ENCODE measurements at places on chromosomes 12 and 14.

DNA sequence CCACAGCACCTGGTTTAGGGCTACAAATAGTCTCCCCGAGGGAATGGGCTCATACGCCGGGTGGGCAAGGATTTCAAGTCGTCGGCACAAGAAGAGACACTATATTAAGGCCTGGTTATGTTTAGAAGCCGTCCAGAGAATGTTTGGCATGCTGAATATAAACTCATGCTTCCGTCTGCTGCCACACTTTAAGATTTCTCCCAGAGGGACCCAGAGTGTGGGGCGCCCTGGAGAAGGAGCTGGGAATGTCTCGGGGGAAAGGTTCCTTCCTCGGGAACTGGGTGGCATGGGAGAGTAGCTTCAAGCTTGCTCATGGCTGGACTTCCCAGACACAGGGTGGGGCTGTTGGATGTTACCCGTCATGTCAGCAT, 295.7 kb downstream of the CACNA1C start:
- no peak for DNase-seq

DNA sequence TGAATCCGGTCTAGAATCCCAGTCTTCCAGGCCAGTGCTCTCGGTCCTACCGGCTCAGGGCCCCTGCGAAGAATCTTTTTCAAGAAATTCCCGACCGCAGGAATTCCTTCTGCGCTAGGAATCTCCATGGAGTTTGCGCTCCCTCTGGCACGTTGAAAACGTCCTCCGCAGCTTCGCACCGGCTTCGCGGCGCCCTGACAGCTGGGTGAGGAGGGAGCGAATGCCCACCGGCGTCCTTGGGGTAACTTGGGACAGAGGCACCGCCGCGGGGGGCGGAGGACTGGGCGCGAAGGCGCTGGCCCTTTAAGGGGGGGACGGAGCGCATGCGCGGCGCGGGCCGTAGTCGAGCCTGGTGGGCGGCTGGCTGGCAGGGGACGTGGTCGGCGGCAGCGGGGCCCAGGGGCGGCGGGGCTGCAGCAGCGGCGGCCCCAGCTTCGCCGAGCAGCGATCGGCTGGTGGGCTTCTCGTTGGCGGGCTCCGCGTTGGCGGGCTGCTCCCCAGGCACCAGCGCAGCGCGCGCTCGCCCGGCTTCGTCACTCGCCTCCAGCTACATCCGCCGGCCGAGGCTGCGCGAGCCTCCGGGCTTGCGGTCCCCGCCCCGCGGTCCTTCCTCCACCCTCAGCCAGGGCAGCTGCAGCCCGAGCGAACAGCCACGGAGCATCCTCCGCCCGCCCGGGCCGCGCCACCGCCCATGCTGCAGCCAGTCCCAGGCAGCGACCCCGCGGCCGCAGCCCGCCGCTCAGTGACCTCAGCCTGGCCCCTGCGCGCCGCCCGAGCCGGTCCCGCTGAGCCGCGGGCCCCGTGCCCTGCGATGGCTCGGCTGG, at the start of gene VASH1:
TSS of gene VASH1 (plus strand) at position 333 of the 824 bp plus-strand sequence. CDS start 1,354 bp downstream, outside the sequence.
- peak; percentile 48 for DNase-seq

DNA sequence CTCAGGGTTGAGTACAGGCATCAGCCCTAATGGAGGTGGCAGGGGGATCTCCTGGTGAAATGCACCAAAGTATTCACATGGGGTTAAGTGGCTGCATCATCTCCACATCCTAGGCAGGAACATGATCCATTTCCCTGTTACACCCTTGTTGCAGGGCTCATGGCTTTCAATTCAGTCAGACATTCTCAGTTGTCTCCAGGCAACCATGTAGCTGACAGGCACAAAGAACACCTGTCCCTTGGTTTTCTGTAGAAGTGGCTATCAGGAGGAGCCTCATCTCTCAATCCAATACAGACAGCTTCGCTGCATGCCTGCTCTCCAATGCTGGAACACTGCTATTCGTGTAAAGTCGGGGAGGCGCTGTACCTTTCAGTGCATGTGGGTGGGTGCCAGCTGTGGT, 299.0 kb upstream of the FOXG1 start:
- no peak for DNase-seq

GRCh38 chr12:76976777-76977382, 88.5 kb downstream of the E2F7 start:
- DNase-seq: no peak

DNA sequence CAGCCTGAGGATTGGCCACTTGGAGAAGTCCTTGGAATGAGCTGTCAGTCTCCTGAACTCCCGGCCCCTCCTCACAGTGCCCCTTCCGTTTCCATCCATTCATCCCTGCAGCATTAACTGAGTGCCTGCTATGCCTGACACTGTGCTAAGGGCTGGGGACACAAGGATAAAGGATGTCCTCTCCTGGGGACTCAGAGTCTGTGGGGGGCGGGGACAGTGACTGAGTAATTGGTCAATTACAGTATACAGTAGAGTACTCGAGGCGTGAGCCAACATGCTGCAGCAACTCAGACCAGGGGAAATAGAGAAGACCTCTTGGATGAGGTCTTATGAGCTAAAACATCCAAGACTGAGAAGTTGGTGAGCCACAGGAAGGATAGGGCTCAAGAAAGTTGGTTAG, 43.4 kb upstream of the PWP1 start:
- no peak for DNase-seq

- peak; percentile 33 for DNase-seq
These were observed 9.2 kb downstream of the PHB2 start for GRCh38 chr12:6961278-6961694.

- DNase-seq: no peak
These were observed 958.9 kb downstream of the LRFN5 start for GRCh38 chr14:42565556-42565955.

GRCh38 chr14:88551980-88552431, 2.8 kb downstream of the PTPN21 start:
- DNase-seq: no peak

DNA sequence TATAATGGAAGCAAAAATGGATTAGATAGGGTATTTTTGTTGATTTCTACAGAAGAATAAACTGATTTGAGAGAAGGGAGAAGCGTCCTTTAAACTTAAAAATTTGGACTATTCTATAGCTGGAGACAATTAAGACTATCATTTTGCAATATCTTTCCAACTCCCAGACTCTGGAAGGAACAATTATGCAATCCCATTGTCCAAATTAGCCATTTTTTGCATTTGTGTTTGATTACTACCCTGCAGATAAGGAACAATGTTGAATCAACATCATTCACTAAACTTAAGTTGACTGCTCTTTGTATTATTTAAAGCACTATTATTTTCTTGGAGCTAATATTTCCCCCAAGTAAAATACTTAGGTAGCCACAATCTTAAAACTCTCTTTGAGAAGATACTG, 34.8 kb upstream of the SELPLG start:
- no peak for DNase-seq

GRCh38 chr12:2650261-2651067, 144.3 kb upstream of the FKBP4 start:
- no peak for DNase-seq

DNA sequence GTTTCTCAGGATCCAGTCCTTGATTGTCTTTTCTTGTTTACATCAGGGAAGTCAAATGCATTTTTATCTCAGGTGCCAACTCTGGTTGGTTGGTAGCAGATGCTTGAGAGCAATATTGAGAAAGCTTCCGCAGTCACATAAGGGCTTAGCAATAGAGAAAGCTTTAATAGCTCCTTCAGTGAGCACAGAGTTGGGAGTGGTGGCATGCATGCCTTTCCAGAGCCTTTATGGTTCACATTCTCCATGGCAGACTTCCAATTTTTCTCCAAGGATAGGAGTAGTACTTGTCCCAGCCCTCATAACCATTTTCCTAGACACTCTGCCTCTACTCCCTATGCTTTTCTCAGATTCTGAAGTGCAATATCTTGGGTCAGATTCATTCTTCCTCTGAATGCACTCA, 280.4 kb downstream of the AEBP2 start:
- peak; percentile 78 for DNase-seq

DNA sequence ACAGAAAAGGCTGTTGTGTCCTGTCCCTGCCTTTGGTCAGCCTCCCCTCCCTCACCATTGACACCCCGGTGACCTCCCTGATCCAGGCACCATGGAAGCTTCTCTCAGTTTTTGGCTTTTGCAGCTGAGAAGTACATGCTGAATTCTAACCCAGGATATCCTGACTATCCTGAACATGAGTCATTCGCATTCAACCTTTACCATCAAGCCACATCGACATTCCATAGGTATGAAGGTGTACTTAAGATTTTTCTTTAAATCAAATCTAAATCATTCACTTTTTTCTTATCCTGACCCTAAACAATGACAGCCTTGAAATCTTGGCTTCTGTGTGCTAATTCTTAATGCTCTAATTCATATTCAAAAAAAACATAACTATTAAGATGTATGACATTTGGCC, 8.7 kb upstream of the KRT78 start:
- DNase-seq: no peak

GRCh38 chr14:37048666-37049071, 123.7 kb downstream of the SLC25A21 start:
- DNase-seq: no peak

DNA sequence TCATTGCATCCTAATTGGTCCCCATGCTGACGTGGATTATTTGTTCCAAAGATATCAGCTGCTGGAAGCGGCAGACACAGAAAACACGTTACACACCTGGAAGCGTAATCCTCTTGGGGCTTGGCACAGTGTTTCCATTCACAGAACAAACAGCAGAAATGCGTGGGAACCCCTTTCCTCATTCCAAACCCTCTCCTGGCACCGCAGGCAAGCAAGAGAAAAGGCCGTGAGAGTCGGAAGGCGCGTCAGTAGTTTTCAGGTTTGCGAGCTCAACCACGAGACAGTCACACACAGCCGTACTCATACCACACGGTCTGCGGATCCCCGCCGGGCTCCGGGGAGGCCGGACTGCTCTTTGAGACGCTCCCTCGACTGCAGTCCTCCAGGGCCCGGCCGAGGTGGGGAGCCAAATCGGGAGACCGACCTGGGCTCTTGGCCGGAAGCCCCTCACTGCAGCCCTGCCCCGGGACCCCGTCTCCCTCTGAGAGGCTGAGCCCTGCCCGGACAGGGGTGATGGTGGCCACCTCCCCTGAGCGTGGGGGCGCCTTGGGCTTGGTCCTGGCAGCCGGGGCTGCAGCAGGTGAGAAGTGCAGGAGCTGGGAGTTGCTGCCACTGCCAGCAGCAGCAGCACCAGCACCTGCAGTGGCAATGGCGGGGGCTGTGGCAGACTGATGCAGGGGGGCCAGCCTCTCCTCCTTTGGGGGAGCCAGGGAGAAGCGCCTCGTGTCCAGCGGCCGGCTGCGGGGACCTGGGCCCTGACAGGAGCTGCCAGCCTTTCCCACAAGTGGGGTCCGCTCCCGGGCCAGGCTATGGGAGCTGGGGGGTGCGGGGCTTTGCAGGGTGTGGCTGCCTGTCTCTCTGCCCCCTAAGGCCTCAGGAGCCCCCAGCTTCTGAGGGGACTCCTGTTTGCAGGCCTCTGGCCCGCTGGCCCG, 28.1 kb upstream of the GPR68 start:
- DNase-seq: no peak

DNA sequence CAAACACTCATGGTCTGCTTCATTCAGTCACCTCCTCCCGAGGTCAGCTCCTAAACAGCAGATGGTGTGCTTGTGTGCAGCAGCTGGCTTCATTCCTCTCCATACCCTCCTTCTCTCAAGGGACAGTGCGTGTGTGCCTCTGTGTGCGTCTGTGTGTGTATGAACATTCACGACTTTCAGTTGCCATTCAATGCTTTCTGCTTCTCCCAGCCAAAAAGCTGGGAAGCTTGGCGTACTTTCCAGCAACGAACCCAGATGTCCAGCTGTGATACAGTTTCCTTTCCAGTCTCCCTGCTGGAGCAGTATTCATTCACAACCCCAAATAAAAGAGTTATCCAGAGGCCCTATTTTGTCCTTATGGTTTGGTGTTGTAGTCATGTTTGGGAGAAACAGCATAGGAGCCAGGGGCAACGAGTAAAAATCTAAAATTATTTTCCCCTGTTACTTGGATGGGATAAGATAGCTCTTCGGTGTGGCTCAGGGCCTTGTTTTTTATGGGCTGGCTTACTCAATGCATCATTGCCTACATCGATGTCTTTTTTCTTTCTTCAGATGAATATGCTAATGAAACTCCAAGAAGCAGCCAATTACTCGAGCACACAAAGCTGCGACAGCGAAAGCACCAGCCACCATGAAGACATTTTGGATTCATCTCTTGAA, 379.3 kb downstream of the NAV3 start:
- DNase-seq: peak; percentile 72

DNA sequence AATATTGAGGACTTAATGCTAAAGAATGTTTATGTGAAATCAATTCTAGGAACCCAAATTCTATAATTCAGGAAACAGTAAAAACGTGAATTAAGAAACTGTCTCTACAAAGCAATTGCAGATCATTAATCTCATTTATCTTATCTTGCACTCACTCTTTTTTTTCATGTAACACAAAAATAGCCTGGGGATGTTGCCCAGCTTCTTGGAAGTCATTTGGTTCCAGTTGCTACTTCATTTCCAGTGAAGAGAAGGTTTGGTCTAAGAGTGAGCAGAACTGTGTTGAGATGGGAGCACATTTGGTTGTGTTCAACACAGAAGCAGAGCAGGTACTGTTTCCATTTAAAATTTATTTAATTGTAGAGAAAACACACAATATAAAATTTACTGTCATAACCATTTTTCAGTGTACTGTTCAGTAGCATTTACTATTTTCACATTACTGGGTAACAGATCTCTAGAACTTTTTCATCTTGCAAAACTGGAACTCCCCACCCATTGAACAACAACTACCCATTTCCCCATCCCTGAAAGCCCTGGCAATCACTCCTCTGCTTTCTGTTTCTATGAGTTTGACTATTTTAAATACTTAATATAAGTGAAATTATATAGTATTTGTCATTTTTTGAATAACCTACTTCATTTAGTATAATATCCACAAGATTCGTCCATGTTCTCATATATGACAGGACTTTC, 9.7 kb downstream of the CLEC6A start:
- no peak for DNase-seq

- DNase-seq: no peak
These were observed 129.2 kb upstream of the USP15 start for GRCh38 chr12:62130834-62131552.

DNA sequence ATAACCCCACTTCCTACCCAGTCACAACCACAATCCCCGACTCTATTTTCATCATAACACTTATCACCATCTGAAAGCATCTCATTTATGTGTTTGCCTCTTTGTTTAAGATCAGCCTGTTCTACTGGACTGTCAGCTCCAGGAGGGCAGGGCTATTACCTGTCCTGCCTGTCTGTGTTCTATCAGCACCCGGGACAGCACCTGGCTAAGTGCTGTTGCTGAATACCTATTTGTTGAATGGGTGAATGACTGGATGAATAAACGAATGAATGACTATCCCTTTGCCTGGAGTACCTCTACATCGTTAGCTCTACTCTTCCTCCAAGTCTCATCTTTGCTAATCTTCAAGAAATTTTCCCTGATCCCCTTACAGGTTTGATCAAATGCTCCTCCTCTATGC, 69.0 kb downstream of the WSCD2 start:
- no peak for DNase-seq
